ENCODE measurements at places on chromosomes 13 and 19.

DNA sequence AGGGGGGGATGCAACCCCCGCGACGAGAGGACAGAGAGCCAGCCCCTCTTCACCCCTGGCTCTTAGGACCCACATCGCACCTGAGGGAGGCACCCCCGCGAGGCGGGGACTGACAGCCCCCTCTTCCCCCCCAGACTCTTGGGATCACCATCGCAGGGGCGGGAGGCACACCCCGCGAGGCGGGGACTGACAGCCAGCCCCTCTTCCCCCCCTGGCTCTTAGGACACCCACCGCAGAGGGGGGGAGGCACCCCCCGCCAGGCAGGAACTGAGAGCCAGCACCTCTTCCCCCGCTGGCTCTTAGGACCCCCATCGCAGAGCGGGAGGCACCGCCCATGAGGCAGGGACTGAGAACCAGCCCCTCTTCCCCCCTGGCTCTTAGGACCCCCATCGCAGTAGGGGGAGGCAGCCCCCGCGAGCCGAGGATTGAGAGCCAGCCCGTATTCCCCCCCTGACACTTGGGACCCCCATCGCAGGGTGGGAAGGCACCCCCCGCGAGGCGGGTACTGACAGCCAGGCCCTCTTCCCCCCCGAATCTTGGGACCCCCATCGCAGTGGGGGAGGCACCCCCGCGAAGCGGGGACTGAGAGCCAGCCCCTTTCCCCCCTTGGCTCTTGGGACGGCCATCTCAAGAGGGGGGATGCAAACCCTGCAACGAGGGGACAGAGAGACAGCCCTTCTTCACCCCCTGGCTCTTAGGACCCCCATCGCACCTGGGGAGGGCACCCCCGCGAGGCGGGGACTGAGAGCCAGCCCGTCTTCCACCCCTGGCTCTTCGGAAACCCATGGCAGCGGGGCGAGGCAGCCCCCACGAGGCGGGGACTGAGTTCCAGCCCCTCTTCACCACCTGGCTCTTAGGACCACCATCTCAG is 2425.1 kb upstream of the PCDH20 start:
- DNase-seq: no peak

- no peak for DNase-seq
Measured at GRCh38 chr19:8835446-8835845, 3.3 kb downstream of the MBD3L1 start.

- DNase-seq: no peak
Measured at GRCh38 chr13:44952671-44953070, 36.6 kb downstream of the NUFIP1 start.

GRCh38 chr19:50293263-50294004 is 35.7 kb downstream of the KCNC3 start:
- DNase-seq: no peak

DNA sequence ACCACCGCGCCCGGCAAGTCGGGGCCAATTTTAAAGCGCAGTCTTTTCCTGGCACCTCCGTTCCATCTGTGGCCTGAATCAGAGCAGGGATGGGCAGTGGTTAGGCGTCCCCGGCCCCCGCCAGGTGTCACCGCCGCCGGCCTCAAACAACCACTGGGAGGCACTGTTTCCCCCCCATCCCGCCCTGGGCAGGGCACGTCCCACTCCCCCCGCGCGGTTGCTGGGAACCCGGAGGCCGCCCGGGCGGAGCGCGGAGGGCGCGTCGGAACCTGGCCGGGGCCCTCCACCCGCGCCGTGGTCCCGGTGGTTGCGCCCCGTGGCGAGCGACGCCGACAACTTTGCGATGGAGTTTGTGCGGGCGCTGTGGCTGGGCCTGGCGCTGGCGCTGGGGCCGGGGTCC is at the start of gene GRIN3B:
Gene GRIN3B, plus strand, starts transcription at position 325 of the 400 bp plus-strand sequence. Its CDS starts 19 bp downstream, at position 344.
- DNase-seq: peak; percentile 71

GRCh38 chr13:75285310-75285709 is 196.7 kb downstream of the TBC1D4 start:
- DNase-seq: peak; percentile 5

DNA sequence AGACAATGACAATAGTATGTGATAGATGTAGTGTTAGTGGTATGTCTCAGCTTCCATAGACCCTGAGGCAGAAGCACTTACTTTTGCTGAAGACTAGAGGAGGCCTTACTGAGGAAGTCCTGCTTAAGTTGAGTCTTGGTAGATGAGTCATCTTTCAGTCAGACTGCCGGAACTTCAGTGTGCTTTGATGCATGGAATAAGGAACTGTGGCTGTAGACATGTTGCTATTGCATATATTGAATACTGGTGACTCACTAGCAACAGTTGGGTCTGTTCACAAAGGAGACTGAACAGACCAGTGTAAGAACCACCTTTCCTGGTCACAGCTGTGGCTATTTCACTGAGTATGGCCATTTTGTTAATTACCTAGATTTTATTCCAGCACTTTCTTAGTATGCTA is 1000.6 kb downstream of the OLFM4 start:
- DNase-seq: peak; percentile 2

GRCh38 chr19:6044056-6044805 is 66.1 kb downstream of the RFX2 start:
- DNase-seq: no peak

DNA sequence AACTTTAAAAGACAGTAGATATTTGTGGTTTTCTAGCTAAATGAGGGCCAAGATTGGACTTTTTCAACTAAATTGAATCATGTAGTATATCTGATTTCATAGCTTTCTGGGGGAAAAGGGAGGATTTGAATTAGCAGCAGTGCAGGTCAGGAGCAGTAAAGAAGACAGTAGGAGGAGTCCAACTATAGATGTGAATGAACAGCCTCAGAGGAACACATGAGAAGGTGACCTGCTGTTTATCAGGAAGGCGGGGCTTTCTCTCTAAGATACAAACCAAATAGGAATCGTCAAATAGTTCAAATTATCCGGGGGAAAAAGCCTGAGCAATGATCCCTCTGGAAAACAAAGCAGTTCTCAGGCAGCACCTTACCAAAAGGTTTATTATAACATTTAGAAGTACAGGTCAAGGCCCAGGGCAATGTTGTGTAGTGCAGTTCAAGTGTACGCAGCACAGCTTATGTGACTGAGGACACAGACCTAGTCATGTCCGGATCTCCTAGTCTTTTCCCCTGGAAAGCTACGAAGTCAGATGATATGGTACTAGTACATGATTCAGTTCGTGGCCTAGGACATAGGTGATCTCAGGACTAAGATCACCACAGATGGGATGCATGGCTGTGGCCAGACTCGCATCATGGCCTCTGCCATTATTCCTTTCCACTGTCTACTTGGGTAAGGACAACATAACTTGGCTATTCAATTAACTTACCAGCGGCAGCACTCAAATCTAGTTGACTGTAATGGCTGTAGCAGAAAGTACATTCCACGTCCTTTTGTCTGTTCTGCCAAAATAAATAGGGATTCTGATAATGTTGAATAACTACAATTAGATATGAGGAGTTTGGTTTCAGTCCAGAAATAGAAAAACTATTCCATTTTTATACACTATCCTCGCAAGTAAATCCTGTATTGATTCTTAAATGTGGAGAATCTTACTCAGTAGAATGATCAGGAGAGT is 40.3 kb downstream of the MPHOSPH8 start:
- no peak for DNase-seq

DNA sequence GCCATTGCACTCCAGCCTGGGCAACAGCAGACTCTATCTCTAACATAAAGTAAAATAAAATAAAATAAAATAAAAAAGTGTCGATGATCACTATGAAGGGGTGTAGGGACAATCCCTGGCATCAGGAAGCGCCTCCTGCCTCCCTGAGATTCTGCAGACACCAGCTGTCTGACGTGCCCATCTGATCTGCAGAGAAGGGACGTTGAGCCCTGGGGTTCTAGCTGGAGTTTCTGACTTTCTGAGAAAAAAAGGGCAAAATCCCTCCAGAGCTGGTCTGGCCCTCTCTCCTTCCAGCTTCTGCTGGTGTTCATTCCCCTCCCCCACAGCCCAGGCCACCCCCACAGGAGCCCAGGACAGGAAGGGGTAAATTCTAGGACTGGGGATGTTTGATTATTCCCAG is 2.4 kb upstream of the ADGRE5 start:
- no peak for DNase-seq

- no peak for DNase-seq
Measured at GRCh38 chr19:20162821-20163220, 4.2 kb upstream of the ZNF486 start.

DNA sequence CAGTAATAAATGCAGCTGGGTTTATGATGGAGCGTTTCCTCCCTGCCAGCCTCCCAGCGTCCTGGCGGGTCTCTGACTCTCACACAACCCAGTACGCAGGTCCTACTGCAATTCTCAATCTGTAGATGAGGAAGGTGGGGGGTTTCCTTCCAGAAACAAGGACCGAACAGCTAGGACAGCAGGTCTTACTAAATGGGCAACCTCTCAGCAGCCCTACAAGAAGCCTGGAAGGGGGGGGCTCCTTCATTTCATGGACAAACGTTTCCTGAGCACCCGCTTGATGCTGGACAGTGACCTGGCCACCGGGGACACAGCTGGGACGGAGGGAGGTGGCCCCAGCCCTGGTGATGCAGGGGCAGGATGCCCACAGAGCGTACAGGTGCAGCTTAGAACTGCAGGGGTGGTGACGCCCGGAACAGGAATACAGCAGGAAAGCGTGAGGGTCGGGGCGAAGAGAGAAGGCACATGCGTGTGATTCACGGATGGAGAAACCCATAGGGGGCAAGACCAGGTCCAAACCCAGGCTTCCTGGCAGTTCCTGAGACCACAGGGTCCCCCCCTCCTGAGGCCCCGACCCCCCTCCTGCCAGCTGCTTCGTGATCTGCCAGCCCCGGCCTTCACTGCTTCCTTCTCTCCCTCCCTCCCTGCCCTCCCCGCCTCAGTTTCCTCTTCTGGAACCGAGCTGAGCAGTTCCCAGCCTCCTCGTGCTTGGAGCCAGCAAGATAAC is 732 bp upstream of the C2CD4C start:
- no peak for DNase-seq

DNA sequence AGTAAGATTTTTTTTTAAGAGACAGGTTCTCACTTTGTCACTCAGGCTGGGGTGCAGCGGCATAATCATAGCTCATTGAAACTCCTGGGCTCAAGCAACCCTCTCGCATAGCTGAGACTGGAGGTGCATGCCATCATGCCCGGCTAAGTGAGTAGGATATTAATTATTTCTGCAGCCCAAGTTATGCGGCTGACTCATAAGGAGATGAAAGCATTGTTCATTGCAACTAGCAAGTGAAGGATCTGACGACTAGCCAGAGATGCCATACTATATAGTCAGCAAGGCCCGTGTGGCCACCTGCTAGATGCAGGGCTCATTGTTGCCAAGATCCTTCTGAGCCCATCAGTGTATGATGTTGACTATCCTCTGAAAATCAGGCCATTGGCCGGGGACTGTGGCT is 45.2 kb downstream of the ABCC4 start:
- DNase-seq: no peak

DNA sequence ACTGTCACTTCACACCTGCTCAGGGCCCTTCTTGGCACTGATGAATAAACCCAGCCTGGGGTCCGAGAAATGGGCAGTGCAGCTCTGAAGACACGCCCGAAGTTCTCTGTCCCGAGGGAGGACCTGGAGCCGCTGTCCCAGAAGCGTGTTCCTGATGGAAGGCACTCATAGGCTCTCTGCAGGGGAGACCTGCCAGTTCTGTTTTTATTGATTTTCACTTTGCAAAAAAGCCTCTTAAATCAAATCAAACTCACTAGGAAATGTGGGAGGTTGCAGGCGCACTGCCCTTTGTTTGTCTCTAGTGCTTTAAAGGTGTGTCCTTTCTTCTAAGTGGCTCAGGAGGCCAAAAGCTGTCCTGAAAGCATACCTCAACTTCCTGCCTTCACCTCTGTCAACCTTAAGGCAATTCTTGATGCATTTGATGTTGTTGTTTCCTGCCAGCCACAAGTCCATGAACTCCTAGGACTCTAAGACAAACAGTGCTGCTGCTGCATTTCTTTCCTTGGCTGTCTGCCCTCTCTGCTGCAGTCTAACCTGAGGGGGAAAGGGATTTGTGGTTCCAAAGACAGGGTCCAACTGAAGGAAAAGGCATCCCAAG is 663.2 kb downstream of the UQCRFS1 start:
- no peak for DNase-seq

DNA sequence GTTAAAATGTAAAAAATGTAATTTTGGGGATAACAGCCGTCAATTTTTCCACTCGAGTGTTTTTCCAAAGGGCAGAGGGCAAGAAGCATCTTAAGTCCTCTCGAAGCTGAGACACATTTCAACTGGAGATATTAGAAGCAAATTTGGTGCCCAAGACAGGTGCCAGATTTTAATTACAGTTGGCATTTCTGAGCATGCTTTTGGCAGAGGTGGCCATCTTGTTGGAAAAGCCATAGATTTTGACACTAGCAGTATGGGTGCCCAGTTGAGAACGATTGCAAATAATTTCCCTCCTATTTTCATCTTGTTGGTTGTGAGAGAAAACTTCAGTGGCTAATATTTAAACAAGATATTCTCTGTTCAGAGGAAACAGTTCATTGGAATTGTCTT is 146.3 kb downstream of the TM9SF2 start:
- DNase-seq: no peak

GRCh38 chr13:37187105-37187504 is 81.6 kb upstream of the CSNK1A1L start:
- DNase-seq: no peak

- DNase-seq: peak; percentile 26
Measured at GRCh38 chr13:114142640-114143490, 10.4 kb upstream of the RASA3 start.

DNA sequence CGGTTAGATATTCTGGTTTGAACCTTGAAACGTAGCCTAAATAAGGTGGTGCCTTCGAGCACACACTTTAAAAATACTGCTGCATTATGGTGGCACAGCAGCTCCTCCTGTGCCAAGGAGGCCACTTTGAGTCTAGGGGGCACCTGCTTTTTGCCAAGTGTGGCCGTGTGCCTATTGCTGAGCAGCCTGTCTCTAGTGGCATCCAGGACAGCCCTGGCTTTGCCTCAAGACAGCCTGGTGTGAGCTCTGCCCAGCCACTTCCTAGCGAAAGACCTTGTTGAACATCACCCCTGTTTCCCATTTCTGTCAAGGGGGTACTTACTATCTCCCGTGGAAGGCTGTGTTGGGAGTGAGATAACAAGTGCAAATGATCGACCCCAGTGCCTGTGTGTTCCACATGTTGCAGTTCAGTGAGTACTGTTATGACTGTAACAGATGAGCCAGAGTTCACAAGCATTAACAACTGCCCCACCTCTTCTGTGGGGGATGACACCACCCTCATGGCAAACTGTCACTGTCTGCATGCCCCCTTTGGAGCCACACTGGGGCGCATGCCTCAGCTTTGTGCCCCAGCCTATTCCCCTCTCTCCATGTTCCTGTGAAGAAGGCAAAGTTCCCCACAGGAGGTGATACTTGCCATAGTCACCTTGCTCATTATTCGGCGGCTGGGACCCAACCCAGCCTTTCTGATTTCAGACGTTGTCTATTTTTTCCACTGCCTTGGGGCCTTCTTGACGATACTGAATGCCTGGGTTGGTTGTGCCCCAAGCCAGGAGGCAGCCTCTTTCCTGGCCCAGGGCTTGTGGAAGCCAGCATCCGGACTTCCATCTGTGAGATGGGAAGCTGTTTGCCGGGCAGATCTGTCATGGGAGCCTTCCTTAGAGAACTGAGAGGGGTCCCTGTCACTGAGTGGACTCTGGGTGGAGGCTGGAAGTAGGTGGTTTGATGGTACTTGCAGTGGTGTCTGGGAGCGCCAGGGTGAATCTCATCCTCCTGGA is 5.4 kb downstream of the GATAD2A start:
- no peak for DNase-seq
